Head of caudate nucleus (tissue), 42 donors: ENCODE measurements at places on chromosomes 5 and 9.
A peak's percentile ranks its signal among the peaks of the same experiment; 100 is the strongest.

DNA sequence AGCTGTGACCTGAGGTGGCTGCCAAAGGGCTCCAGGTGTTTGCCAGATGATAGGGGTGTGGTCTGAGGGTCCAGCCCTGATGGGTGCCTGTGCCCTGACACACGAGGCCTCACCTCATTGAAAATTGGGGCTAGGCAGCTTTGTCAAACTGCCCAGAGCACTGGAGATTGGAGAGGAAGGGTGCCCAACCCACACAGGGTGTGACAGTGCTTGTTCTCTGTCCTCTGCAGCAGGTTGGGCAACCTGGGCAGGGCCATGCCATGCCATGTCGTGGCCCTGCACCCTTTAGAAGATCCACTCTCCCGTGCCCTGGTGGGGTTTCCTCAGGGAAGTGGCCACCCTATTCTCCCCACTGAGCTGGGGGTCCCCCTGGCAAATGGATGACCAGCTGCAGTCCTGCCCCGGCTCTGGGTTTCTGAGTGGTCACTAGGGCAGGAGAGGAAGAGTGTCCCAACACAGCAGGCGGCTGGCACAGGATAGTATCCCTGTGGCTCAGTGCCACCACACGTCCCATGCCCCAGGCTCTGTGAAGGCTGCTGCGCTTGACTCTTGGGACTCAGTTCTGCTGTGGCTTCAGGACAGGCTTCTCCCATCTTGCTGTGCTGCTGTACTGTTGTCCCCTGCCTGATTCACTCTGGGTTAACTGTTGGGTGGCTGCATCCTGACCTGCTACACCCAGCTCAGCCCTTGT lies 100.8 kb upstream of the PITX1 start:
- DNase-seq: no peak

- DNase-seq: no peak
Observed at GRCh38 chr5:54215233-54215736, 95.1 kb downstream of the ARL15 start.

DNA sequence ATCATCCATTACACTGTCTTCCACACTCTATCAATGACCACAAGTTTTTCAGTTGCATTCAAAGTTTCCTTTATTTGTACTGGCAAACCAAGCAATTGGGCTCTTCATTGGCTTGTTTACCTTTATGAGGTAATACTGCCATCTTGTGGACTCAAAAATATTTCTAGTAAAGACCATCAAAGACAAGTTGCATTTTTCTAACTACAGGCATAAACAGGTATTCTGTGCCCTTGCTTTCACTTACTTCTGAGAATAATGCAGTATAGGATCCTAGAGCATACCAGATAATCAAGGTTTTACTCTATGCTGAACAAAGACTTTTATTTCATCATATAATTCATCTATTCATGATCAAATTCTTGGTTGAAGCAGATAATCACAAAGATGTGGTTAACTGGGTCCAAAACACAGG lies 173.7 kb upstream of the POU5F2 start:
- DNase-seq: no peak

DNA sequence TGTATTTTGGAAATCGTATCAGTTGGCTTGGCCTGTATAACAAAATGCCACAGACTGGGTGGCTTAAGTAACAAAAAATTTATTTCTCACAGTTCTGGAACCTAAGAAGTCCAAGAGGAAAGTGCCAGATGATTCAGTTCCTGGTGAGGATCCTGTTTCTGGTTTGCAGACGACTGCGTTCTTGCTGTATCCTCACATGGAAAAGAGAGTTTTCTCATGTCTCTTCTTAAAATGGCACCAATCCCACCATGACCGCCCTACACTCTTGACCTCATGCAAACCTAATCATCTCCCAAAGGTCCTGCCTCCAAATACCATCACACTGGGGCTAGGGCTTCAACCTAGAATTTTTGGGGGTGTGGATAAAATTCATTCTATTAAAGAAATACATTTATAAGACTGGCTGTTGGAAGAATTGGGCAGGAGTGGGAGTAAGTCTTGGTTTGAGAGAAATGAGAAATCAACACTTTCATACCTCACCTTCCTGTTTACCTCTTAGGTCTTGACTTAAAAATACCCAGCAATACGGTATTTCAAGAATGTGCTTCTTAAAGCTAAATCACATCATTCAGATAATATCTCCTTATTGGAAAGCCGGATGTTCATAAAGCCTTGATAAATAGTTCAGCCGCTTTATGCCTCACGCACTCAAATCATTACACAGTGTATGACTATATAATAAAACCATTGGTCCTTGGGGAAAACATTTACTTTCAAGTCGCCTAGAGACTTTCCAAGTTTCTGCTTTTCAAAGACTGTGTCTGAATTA lies 28.7 kb downstream of the PTTG1 start:
- no peak for DNase-seq

GRCh38 chr9:93562157-93562556 lies 14.2 kb upstream of the PHF2 start:
- no peak for DNase-seq

- peak; percentile 62 for DNase-seq
Observed at GRCh38 chr5:151022511-151023018, 2.2 kb downstream of the GPX3 start.

GRCh38 chr9:18608371-18608770 lies 134.4 kb downstream of the ADAMTSL1 start:
- no peak for DNase-seq

- DNase-seq: no peak
Observed at GRCh38 chr5:71011194-71011792, 13.8 kb downstream of the NAIP start.

DNA sequence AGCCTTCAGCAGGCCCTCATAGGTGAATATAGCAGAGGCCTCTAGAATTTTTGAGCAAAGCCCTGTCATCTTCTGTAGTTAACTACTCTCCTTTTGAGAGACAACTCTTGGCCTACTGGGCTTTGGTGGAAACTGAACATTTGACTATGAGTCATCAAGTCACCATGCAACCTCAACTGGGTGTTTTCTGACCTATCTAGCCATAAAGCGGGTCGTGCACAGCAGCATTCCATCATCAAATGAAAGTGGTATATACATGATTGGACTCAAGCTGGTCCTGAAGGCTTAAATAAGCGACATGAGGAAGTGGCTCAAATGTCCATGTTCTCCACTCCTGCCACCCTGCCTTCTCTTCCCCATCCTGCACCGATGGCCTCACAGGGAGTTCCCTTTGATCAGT lies 1115.5 kb downstream of the TAF11L14 start:
- DNase-seq: no peak

GRCh38 chr5:56840597-56840996 lies 25.2 kb downstream of the MAP3K1 start:
- no peak for DNase-seq

GRCh38 chr5:98144710-98145109 lies 628.8 kb upstream of the RGMB start:
- DNase-seq: no peak

DNA sequence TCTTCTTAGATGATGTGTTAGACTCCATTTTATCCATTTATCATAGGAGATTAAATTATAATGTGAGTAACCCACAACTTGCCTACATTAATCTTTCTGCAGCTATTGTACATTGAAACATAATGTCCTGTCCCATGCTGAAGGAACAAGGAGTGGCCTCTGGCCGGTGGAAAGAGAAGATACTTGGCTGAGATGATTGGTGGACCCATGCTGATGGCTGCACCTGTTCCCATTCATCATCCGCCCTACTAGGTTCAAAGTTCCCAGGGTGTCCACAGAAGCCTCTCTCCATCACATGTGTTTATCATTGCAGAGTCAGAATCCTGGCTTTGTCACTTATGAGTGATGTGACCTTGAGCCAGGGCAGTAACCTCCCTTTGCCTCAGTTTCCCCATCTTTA lies 24.7 kb downstream of the FBXL7 start:
- DNase-seq: no peak

DNA sequence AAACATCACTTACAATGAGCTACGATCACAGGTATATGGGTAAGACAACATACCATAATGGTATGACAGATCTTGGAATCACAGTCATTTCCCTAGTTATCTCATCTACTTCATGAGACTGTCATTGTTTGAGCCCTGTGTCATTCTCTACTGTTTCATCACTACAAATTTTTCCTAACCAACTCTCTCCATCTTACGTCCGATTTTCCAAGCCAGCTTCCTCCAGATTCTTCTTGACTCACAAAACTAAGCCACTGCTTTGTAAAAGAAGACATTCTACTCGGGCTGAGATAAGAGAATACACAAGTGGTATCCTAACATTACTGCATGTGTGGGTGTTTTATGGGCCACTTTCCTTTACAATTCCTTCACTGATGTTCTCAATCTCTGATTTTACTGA lies 49.6 kb downstream of the SERINC5 start:
- no peak for DNase-seq

- no peak for DNase-seq
Observed at GRCh38 chr5:113922343-113922742, 408.8 kb downstream of the YTHDC2 start.

DNA sequence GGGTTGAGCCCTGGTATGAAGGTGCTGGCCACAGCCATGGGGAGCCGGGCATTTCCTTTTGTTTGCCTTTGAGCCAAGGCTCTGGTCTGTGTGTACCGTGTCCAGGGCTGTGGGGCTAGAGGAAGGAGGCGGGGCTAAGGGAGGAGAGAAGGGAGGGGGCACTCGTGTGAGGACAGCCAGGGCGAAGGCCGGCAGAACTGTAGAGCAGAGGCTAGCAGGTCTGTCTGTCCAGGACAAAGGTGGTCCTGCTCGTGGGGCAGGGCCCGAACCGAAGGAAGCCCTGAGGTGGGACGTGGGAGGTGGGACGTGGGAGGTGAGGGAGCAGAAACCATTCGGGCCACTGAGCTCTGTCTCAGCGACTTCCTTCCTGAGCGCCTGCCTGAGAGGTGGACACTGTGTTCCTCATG lies 41.3 kb upstream of the TESK1 start:
- DNase-seq: peak; percentile 28

DNA sequence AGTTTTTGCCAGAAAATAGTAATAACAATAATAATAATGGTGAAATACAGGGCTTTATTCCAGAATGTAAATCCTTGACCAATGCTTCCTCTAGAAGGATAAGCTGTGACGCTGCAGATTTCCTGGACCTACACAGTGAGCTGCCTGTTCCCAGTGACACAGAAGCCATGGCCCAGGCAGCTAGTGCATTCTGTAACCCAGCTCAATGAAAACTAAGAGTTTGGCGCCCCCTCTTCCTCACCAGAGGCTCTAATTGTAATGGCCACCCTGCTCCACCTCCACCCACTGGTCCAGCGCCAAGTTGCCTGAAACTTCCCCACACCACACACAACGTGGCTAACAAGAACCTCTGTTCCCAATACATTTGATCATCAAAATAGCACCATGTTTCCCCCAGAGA lies 248.1 kb downstream of the CETN3 start:
- no peak for DNase-seq

- DNase-seq: no peak
Observed at GRCh38 chr5:133309984-133310621, 258.3 kb downstream of the HSPA4 start.

DNA sequence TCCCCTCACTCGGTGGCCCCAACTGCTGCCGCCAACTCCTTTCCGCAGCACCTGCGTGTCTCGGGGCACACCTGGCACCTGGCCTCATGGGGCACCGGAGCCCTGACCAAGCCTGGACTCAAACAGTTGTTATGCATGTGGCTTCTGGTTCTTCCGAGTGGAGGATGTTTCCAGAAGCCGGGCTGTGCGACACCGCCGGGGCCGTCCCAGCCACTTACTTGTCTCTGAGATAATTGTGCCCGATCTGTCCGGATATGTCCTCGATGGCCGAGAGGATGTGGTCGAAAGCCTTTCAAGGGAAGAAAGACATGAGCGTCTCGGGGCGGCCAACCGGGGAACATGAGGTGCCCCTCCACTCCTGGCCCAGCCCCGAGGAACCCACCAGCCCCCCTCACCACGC lies 38.4 kb downstream of the EXOC3 start:
- no peak for DNase-seq

- DNase-seq: no peak
Observed at GRCh38 chr5:106489004-106489403, 1181.7 kb downstream of the EFNA5 start.

DNA sequence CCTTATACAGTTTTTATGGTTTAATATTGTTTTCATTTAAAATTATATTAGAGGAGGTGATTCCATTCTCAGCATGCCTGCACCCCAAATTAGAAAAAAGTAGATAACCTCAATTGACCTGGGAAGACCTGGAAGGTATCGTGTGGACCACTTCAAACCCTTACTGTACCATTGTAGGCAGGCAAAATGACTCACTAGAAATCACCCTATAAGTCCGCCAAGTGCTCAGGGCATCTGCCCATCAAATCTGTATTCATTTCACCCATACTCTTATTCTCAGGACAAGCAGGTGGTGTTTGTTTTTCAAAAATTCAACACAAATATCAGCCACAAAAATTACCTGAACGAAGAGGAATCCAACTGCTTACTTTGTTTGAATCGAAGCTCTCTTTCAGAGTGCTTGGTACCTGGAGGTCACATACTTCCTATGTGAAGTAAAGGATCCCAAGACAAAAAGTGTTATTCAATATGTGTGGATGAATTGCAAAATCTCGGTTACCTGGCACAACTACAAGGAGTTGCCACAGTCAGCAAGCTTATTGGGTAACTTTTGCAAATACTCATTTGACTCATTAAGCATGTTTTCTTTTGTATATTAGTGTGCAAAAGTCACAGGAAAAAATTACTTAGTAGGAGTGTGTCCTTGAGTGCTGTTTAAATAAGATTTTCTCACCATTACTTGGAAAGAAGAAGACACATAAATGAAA lies 216.2 kb downstream of the ENC1 start:
- DNase-seq: no peak

DNA sequence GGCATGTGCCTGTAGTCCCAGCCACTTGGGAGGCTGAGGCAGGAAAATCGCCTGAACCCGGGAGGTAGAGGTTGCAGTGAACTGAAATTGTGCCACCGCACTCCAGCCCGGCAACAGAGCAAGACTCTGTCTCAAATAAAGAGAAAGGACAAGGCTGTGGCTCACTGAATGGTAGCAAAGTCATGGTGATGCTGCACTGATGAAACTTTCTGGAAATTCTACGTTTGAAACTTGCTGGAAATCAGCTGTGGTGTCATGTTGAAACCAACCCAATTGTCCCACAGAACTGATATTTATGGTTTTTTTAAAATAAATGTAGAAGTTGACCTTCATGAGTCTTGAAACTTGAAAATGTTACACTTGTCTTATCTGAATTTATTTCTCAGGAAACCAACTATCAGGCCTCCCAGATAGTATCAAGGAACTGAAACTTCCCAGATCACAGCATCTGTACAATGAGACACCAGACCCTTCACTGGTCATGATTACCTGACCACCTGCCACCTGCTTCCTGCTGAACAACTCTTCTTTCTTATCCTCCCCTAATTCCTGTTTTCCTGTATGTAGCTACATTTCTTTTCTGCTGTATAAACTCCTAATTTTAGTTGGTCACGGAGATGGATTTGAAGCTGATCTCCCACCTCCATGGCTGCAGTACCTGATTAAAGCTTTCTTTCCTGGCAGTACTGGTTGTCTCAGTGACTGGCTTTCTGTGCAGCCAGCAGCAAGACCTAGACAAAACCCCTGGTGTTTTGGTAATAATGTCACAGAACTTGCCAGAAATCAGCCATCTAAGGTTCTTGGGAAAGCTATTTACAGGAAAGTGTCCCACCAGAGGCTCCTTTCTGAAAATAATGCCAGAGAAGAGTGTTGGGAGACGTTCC lies 5.6 kb upstream of the TBC1D13 start:
- no peak for DNase-seq
